ENCODE measurements at places on chromosomes 7 and 10. TPM values are rescaled to one million over a fixed set of nuclear protein-coding genes. Genes with fewer than 3 reads are reported as not detected.
A peak's percentile ranks its signal among the peaks of the same experiment; 100 is the strongest.

DNA sequence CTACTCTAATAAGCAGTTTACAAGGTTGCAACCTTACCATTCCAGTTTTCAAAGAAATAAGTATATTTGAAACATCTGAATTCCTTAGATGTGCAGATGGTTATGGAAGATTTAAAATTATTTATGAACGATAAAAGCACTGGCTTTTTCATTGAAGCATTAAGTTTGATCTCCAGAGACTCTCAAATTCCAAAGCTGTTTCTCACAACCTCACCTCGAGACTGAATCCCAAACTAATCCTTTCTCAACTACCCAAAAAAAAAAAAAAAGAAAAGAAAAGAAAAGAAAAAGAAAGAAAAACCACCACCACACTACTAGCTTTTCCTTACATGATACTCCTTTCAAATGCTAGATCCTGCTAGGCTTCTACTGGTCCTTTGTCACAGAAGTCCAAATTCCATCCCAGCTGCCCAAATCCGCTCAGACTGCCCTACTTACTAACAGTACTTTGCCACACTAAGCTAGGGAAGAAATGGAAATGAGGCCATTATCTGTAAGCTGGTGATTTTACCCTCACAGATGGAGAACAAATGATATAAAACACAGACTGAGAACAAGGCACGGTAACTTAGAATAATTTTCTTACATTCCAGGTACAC is 100.6 kb upstream of the CDK1 start:
- DNase-seq, result no peak

GRCh38 chr10:82245906-82246560 is 371.0 kb downstream of the NRG3 start:
- DNase-seq, result no peak

PDZD7 gene
- polyA plus RNA-seq, result not detected

- DNase-seq, result no peak
These were observed 77.2 kb downstream of the PLXNA4 start for GRCh38 chr7:132499065-132499464.

PTPN20 gene
- polyA plus RNA-seq, result not detected

- DNase-seq, result no peak
These were observed 427.1 kb downstream of the TNS3 start for GRCh38 chr7:47154791-47155190.

- DNase-seq, result no peak
These were observed 100.2 kb downstream of the MICALL2 start for GRCh38 chr7:1359051-1359400.

LIPF gene
- not detected for polyA plus RNA-seq

- DNase-seq, result no peak
These were observed 12.4 kb upstream of the RET start for GRCh38 chr10:43064331-43065075.

DNA sequence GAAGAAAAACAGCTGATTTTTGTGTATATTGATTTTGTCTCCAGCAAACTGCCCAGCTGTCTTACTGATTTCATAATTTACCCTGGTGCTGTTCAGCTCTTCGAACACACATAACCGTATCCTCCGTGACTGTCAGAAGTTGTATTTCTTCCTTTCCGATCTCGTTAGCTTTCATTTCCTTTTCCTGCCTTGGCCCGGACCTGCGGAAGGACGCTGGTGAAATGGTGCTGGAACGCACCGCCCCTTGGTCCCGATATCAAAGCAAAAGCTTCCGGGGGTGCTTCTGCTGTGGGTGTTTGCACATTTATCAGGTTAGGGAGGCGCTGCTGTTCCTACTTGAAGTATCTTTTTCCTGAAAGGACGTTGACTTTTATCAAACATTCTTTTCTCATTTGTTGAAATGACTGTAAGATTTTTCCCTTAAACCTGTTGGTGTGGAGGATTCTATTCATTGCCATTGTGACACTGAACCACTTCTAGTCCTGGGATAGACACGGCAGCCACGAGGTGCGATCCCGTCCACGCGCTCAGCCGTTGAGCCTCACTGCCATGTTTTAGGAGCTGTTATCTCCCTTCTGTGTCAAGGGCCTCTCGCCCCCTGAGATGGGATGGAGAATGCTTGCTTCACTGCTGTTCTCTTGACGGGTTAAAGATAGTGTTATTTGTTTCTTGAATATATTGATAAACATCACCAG is 72.6 kb downstream of the FOXL3 start:
- DNase-seq, result no peak

DNA sequence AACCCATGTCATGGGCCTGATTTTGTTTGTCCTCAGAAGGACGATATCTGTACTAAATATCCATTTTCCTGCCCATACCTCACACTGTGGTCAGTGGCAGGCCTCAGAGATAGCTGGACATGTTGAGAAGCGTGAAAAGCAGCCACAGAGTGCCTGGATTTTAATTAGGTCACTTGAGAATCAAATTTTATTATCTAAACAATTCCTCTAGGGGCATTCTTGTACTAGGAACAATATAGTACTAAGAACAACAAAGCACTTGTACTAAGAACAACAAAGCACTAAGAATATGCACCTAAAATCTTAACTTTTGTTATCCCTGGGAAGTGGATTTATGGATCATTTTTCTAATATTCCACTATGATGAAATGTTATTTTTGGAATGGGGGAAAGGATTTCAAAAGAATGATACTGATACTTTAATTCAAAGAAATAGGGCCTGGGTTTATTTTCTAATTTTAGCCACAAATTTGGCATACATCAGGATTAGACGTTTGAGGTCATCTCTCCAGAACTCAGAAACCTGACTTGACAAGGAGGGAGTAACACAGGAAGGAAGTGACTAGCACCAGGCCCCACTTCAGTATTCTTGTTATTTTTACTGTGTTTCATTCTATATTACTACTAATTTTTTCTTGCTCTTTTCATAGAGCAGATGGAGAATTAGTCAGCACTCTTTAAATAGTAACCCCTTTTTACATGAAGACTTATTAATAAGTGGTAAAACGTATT is 112.2 kb downstream of the EXOC4 start:
- DNase-seq, result no peak

DNA sequence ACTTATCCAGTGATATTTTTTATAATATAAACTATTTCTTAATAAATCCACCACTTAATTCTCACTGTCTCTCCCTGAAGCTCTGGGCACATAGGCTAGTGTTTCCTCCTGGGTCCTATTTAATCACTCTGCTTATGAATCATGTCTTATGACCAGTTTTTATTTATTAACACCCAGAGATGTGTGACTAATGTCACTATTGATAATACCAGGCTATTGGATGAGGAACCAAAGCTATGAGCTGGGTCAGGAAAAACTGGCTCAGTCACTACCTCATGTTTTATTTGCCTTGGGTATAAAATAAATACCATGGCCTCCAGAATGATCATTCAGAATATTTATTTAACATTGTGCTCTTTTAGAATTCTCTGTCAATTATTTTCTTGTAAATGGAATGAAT is 5.2 kb downstream of the SEMA3E start:
- DNase-seq, result no peak

HMX3 gene
- polyA plus RNA-seq, result not detected

DNA sequence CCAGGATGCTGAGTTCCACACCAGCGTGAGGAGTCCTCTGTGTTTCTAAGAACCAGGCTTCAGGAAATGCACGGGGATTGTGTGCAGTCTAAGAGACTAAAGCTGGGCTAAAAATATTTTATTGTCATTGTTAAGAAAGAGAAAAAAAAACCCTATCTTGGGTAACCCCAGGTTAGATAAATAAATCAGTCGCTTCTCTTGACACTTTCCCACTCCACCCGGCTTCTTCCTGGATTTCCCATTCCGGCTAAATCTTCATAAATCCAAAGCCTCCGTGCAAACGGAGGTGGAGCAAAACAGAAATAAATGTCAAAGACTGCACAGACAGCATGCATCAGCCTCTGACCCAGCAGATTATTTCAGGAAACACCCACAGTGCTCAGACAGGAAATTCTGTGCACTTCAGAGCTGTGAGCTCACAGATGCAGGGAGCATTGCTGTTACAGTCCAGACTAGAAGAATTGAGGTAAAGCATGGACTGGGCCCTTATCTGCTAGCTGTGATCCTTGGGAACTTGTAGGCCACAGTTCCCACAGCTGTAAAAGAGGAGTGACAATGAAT is 44.8 kb upstream of the GRID1 start:
- no peak for DNase-seq

DNA sequence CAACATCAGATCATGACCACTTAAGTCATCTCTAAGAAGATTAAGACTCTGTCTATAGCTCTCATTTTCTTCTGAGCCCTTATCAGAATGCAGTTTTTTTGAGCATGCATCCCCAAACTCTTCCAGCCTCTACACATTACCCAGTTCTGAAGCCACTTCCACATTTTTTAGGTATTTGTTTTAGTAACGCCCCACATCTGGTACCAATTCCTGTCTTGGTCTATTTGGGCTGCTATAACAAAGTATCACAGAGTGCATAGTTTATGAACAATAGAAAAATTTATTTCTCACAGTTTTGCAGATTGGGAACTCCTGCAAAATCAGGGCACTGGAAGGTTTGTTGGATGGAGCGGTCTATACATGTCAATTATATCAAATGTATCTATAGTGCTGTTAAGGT is 107.7 kb upstream of the KCND2 start:
- DNase-seq, result no peak

NME8 gene
- 3.2 TPM for polyA plus RNA-seq

TAS2R41 gene
- polyA plus RNA-seq, result not detected

FAM25C gene
- polyA plus RNA-seq, result not detected

- no peak for DNase-seq
These were observed 427.4 kb downstream of the SH2D4B start for GRCh38 chr10:80964955-80965614.

DEPP1 gene
- not detected for polyA plus RNA-seq

DNA sequence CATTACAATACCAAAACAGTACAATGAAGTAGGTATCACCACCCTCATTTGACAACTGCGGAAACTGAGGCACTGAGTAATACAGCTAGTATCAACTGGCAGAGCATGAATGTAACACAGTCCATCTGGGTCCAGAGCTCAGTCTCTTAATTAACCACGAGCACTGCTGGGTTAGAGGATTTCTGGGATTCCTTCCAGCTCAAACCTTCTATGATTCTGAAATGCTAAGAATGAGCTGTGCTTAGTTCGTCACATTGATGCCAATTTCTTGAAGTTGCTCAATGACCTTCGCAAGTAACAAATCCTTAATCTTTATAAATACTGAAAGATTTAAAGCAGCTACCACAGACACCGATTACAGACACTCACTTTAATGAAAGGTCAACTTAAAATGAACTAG is 62.5 kb downstream of the SGMS1 start:
- no peak for DNase-seq

DNA sequence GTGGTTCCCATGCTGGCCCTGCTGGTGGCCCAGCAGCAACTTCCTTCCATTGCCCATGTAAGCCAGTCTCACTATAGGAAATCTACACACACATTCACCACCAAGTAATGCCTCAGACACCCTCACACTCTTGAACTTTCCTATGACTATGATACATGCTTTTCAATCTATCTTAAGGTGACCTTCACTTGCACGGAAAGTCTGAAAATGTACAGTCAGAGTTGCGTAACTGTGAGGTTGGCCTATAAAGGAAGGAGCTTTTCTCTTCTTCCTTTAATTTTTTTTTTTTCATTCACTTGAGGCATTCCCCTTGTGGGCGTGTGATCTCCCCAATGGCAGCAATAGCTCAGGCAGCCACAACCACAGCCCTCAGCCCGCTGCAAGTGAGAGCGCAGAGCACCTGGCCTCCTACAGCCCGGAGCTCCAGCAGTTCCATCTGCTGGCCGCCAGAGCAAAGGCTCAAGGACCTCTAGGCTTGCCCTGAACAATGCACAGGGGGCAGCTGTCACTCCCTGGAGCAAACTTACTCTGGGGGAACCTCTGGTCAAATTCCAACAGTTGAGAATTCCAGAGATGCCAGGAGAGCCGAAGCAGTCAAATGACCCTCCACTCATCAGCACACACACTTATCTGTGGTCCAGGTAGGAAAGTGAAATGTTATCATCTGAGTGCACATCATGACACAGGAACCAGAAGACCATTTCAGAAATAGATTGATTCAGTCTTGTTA is 123.1 kb upstream of the ADO start:
- DNase-seq, result peak; percentile 94

DNA sequence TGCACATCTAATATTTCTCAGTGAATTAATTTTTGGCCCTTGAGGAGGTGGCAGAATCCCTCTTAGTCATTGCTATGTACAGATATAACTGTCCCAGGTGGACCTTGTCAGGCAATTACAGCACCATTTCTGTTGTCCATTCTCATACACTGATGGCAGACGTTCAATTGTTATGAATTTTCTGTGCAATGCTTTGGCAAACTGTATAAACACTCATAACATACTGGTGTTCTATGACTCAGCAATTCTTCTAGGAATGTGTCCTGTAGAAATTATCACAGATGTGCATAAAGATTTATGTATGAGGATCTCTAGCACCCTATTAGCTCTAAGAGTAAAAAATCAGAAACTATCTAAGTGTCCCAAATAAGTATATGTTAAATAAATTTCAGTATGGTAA is 80.8 kb downstream of the DNAJB9 start:
- no peak for DNase-seq

ADRA2A gene
- polyA plus RNA-seq, result not detected

HOXA2 gene
- polyA plus RNA-seq, result not detected

SSC4D gene
- polyA plus RNA-seq, result 0.56 TPM

DNA sequence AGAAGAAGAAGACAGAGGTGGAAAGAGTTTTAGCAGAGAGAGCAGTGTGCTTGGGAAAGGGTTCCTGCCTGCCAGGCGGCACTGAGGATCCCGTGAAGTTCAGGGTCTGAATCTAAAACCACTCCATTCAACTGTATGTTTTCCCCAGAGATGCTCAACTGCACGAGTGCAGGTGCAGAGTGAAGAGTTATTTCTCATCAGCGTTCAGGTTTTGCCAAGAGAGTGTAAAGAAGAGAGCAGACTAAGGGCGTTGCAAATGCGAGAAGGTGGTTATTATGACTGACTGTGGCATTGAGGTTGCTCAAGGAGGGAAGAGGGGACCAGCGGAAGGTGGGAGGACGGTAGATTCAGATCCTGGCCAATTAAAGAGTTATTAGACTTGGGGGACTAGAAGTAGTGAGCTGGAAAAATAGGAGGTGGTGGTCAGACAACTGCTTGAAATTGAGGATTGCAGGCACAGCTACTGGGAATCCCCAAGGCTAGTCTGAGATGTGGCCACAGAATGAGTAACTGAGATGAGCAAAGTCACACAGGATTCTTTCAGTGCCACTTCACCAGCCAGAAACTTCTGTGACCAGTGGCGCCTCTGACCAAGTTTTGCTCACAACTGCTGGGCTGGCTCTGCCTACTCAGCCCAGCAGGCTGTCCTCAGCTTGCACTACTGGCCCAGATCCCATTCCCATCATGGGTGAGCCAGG is 29.1 kb downstream of the STRA8 start:
- DNase-seq, result no peak

- no peak for DNase-seq
These were observed 171.3 kb downstream of the TPST1 start for GRCh38 chr7:66376264-66376945.

GRCh38 chr10:13439313-13440184 is 89.3 kb downstream of the BEND7 start:
- no peak for DNase-seq

DNA sequence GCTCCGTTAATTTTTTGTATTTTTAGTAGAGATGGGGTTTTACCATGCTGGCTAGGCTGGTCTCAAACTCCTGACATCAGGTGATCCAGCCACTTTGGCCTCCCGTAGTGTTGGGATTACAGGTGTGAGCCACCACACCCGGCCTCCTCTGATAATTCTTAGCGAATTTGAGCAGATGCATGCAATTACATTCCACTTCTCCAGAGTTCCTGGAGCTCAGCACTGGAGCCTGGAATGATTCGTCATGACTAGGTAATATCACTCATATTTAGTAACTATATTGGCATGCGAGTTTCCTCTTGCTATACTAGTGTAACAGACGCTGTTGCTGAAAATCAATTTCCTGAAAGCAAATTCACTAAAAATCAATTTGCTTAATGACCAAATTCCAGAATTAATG is 86.8 kb downstream of the MKX start:
- DNase-seq, result no peak

GRCh38 chr7:44898039-44898438 is 12.7 kb upstream of the PURB start:
- DNase-seq, result no peak

Data from CD14-positive monocyte (primary cell).